Epithelial cell of proximal tubule (primary cell): ENCODE measurements at places on chromosomes 7 and 10.

- peak; percentile 96 for DNase-seq
Measured at GRCh38 chr10:97574374-97575126, 2.0 kb downstream of the ANKRD2 start.

- DNase-seq = no peak
Measured at GRCh38 chr10:103458720-103459119, at the start of gene CALHM1. Gene CALHM1 (minus strand): TSS chr10:103458900. CDS start chr10:103458751, 149 bp downstream.

DNA sequence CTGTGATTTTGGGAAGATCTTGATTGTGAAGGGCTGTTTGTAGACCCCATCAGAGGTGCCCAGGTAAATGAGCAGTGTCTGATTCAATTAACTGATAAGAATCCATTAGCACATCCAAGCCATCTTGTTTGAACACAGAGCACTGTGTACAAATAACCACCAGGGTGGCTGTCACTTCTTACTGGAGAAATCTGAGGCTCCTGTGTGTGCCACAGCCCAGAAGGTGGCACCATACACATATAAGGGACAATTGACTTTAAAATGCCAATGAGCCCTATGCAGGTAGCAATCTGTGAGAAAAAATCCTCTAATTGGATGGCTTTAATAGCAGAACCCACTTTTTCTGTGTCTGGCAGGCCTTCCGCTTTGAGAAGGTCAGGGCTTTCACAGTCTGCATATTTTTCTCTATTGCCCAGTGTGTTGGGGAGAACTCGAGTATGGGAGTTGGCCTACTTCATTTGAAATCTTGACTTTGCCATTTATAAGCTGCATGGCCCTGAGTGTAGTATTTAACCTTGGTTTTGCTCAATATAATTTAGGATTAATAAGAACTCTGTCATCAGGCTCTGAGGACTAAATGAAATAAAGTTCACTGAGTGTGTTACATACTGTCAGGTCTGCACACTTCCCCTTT is 517.4 kb downstream of the CCSER2 start:
- DNase-seq = no peak

DNA sequence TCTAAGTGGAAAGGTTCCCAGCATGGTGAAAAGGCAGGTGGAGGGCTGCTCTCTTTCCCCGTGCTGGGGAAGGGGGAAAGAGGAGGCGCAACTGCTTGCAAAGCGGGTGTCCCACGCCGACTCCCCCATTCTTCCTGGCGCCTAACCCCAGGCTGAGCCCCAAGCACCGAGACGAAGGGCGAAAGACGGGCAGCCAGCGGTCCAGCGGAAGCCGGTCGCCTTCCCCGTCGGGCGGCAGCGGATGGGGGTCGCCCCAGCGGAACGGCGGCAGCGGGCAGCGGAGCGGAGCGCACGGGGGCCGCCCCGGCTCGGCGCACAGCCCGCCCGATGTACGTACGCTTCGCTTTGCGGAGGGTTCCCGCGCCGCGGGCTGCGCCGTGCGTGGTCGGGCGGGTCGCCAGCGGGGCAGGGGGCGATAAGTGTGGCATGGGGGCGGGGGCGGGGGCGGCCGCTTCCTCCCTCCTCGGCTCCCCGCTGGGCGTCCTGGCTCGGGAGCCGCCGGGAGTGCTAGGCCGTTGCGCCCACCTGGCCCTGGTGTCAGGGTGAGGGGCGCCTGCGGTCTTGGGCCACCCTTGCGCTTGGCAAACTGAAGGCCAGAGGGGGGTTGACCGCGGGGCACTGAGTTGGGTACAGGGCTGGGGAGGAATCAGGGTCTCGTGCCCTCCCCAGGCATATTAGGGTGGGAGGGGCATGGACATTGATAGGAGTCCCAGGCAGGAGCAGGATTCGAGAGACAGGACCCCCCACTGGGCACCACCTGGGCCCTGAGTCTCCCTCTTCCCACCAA is 35.2 kb upstream of the HSPB1 start:
- no peak for DNase-seq

- no peak for DNase-seq
Measured at GRCh38 chr10:38007991-38008390, 2.5 kb upstream of the ZNF33A start.

- no peak for DNase-seq
Measured at GRCh38 chr7:115060095-115060870, 138.4 kb downstream of the MDFIC start.
